GM20000 (cell line): ENCODE measurements at places on chromosomes 7 and 10.
A peak's percentile ranks its signal among the peaks of the same experiment; 100 is the strongest.

- no peak for DNase-seq
Measured at GRCh38 chr10:9452056-9452455, 1397.6 kb downstream of the GATA3 start.

GRCh38 chr7:71972534-71972933, 439.6 kb downstream of the CALN1 start:
- DNase-seq = no peak

GRCh38 chr7:40506158-40506557, 371.4 kb downstream of the SUGCT start:
- no peak for DNase-seq

DNA sequence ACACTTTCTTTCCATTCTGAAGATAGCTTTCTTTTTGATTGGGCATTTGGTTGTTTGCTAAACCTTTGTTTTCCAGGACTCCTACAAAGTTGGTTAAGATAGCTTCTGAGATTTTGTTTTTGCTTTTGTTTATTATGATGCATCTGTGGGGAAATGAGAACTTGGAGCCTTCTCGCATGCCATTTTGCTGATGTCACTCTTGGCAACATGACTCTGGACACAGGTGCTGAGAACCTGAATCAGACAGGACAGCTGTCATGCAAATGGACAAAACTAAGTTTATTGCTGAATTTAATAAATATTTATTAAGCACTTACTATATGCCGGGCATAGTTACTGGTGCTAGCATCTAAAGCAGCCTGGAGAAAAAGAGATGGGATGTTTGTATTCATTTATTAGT, 274.1 kb downstream of the ZEB1 start:
- no peak for DNase-seq

DNA sequence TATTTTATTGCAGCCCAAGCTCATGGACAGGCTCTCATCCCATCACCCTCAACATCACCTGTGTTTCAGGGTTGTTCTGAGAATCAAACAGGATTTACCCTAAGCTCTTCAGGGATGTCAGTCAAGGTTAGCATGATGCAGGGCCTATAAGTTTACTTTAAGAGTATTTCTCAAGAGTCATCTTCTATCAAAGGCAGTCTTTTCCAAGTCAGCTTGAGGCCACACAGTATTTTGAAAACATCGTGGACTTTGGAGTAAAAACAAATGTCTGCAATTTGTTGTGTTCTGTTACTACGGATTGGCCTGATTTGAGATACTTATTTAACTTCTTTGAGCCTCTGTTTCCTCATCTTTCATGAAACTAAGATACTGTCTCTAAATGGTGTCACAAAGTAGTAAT, 42.0 kb upstream of the NRP1 start:
- DNase-seq = no peak

DNA sequence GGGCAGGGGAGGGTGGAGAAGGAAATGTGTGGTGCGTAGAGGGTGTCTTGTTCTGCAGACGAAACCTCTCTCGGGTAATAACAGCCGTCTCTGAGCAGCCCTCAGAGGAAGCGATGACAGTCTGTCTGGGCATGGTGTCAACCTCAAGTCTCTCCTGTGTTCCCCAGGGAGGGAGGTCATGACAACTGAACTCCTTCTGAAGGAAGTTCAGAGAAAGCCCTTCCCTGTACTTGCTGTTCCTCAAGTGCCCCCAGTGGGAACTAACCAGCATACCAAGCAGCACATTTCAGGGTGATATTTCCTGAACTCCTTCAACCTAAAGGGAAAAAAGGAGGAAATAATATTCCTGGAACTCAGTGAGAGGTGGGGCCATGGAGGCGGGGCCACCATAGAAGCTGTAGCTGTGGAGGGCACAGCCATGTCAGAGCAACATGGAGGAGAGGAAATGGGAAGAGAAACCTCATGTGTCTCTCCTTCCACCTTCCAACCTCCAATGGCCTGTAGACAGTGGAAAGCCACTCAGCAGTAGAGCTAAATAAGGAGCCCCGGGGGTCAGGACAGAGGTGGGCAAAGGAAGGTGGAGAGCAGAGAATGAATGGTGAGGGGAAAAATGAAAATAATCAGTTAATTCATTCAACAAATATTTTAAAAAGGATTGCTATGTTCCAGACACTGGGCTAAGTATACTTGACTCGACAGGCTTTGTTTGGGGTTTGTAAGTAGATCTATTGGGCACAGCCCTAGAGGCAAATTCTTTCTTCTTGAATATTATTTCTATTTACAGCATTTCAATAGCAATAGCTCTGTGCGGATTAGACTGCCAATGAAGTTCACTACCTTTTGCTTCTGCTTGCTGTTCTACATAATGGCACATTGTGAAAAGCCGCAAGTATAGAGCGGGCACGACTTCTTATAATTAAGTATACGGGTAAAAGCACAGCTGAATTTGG, 61.0 kb upstream of the AOAH start:
- peak; percentile 45 for DNase-seq

GRCh38 chr10:109891105-109891504, 32.2 kb downstream of the XPNPEP1 start:
- no peak for DNase-seq

- no peak for DNase-seq
Measured at GRCh38 chr7:39321909-39322498, 244.2 kb upstream of the YAE1 start.

GRCh38 chr7:139111811-139112301, 2.3 kb upstream of the ZC3HAV1 start:
- DNase-seq = no peak

GRCh38 chr10:52778511-52779392, 6.2 kb upstream of the MBL2 start:
- no peak for DNase-seq

DNA sequence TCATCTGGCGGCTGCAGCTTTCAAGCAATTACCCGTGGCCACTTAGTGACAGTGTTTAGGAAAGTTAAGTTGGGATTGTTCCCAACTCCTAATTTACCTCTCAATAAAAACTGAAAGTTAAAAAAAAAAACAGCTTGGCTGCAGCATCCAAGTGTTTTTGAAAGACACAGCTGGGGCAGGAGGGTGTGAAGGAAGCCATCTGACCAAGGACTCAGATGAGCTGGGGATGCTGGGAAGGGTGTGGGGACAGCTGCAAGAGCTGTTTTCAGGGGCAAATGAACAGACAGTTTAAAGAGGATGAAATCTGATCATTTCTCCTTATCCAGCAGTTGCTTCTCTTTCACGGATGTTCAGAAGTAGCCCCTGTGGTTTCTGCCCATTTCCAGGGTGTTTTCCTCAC, 129.2 kb upstream of the CDCA7L start:
- no peak for DNase-seq

- DNase-seq = no peak
Measured at GRCh38 chr10:78472551-78472890, 438.9 kb downstream of the RPS24 start.

- no peak for DNase-seq
Measured at GRCh38 chr7:130641497-130641896, 27.1 kb downstream of the COPG2 start.

DNA sequence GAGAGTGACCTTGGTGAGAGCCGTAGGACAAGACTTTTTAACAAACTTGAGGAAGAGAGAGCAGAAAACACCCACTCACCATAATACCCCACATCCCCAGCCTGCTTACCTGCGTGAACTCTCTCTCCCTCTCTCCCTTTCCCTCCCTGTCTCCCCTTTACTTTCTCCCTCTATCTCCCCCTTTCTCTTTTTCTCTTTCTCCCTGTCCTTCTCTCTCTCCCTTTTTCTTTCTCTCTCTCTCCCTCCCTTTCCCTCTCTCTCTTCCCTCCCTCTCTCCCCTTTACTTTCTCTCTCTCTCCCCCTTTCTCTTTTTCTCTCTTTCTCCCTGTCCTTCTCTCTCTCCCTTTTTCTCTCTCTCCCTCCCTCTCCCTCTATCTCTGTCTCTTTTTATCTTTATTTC, 464.0 kb upstream of the AUTS2 start:
- no peak for DNase-seq

DNA sequence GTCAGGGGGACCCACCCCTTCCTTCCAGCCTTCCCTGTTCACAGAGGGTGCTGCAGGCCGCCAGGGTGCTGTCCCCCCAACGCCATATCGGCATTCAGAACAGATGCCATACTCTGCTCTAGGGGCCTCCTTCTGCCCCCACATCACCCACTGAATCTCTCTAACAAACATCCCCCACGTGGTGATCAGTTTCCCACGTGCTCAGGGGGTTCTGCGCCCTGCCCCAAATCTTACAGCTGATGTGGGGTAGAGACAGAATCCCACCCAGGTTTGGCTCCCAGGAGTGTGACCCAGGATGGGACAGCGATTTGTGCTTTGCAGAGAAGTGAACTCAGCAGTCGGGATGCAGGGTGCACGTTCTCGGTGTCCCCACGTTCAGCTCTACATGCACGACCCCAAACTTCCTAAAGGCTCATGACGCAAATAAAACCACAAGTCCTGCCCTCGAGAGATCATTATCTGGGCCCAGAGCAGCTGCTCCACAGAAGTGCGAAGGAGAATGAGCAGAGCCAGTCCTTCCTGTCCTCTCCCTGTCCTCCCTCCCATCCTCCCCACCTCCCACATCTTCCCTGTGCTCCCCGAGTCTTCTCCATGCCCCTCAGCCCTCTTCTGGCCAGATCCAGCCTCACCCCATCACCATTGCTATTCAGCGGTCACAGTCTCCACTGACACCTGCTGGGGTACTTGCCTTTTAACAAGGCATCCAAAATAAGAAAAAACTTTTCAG, 423.4 kb downstream of the DNAJB6 start:
- no peak for DNase-seq

DNA sequence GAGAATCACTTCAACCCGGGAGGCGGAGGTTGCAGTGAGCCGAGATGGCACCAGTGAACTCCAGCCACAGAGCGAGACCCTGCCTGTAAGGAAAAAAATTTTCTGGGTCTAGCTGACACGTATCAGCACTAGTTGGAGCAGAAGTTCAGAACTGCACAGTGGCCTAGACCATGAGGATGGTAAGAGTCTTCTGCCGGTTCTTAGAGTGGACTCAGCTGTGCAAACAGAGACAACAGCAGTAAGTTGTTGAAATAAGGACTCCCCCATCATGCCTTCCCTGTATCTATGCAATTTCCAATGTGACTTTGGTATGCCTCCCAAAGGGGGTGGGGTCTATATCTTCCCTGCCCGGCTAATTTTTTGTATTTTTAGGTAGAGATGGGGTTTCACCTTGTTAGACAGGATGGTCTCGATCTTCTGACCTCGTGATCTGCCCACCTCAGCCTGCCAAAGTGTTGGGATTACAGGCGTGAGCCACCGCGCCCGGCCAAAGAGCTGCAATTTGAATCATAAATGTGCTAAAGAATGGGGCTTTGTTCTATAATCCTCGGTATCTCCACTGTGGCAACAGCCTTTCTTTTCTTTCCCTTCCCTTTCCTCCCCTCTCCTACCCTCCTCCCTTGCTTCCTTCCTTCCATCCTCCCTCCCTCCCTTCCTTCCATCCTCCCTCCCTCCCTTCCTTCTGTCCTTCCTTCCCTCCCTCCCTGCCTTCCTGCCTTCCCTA, 14.5 kb upstream of the RNF216 start:
- no peak for DNase-seq

DNA sequence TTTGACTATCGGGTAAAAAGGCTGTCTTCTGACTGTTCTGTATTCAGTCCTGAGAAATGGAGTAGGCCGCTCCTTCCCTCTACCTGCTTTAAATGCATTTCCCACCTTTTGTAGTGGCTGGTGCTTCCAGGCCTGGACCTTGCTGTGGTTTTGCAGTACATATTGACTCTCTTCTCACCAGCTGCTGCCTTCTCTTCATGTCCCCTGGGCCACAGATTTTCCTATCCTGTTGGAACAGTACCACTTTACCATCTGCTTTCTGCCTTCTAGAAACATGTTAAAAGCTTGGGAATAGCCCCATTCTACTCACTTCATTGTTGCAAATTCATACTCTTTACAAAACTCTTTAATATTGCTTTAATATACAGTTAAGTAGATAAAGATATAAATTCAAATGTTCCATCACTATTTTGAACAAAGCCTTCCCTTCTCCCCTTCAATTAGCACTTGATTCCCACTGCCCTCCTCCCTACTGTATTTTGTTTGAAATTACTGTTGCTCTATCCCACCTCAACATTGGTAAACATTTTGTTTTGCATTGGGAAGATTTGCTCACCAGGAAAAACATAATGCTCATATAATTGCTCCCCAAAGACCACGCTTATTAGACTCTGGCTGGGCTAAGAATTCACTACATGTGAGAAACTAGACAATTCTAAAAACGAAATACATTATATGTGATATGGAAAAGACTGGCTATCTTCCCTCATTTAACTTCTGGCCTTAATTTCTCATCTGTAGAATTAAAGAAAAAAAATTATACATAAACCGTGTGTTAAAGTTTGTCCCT, 17.3 kb upstream of the SEMA3C start:
- DNase-seq = no peak

DNA sequence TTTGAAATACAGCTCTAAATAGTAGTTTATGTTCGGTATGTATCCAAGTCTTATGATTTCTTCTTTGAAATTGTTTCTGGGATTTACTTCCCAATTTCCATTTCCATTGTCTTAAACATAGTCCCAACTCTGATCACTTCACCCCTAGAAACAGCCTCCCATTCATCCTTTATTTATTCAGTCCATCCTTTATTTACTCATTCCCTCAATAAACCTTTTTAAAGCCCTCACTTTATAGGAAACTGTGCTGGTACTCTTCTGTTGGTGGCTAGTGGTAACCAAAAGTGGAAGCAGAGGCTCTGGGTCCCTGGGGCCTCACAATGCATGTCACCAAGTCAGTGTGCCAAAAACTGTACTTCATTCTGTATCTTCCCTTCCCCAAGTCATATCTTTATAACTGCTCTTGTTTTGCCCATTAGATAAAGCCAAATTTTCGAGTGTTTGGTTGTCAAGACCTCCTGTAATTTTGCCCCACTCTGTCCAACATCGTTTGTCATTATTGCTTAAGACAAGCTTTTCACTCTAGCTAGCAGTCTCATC, 3.9 kb upstream of the EPC1 start:
- no peak for DNase-seq

GRCh38 chr10:46523962-46524471, 32.4 kb downstream of the GPRIN2 start:
- DNase-seq = no peak

GRCh38 chr10:89659143-89660131, 14.4 kb upstream of the PANK1 start:
- no peak for DNase-seq

DNA sequence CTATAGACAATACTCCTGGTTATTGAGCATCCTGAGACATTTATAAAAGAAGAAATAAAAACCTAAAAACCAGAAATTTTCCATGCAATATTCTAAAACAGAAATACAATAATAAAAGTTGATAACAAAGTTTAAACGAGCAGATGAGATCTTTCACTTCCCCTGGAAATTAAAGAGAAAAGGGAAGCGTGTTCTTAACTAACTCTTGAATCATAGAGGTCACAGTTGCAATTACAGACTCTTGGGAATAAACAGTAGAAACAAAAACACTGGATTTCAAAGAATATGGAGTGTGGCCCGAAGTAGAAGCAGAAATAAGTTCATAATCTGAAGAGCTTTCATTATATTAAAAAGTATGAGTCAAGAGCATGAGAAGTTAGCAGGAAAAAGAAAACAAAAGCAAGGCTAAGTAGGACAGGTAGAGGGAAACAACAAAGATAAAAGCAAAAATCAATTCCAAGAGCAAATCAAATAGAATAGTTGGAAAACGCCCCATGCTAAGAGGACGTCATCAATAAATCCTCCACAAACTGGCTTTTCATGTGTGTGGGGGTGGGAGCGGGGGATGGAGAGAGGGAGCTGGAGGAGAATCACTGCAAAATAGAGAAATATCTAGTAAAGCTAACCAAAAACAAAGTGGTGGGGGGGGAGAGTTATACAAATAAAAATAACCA, 55.2 kb upstream of the C10orf71 start:
- no peak for DNase-seq
